Cortex of kidney (tissue), 1 donor: ENCODE measurements at places on chromosomes 7 and 10.

- no peak for DNase-seq
Observed at GRCh38 chr10:77101341-77101740, 536.3 kb downstream of the KCNMA1 start.

- DNase-seq: no peak
Observed at GRCh38 chr7:42100156-42100508, 136.9 kb downstream of the GLI3 start.

GRCh38 chr10:74114041-74114448 lies 36.6 kb downstream of the AP3M1 start:
- DNase-seq: no peak

DNA sequence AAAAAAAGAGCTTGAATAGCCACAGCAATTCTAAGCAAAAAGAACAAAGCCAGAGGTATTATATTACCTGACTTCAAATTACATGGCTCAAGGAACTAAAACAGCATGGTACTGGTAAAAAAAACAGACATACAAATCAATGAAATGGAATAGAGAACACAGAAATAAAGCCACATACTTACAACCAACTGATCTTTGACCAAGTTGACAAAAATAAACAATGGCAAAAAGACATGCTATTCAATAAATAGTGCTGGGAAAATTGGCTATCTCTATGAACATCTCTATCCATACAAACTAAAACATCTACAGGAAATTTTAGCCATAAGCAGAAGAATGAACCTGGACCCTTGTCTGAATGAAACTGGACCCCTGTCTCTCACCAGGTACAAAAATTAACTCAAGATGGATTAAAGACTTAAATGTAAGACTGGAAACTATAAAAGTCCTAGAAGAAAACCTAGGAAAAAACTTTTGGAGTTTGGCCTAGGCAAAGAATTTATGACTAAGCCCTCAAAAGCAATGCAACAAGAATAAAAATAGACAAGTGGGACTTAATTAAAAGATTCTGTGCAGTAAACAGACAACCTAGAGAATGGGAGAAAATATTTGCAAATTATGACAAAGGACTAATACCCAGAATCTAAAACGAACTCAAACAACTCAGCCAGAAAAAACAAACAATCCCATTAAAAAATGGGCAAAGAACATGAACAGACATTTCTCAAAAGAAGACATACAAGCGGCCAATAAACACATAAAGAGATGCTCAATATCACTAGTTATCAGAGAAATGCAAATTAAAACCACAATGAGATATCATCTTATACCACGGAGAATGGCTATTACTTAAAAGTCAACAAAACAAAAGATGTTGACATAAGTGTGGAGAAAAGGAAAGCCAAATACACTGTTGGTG lies 72.8 kb upstream of the DDC start:
- no peak for DNase-seq

DNA sequence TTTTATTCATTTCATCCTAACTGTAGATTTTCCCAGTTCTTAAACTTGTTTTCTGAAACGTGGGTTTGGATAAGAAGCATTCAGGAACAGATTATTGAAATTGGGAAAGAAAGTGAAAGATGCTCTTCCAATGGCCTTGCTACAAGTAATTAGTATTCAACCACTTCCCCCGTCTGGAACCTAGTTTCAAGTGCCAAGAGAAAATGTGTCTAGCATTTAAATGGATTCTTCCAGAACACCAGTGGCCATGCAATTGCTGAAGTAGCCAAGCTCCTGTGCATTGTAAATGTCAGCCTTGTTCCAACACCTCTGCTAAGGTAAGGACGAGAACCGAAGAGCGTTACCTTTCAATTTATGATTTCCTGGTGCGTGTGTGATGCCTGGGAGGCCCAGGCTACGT lies 68.2 kb downstream of the PFKFB3 start:
- DNase-seq: no peak

GRCh38 chr7:8386926-8387550 lies 46.4 kb upstream of the NXPH1 start:
- no peak for DNase-seq

DNA sequence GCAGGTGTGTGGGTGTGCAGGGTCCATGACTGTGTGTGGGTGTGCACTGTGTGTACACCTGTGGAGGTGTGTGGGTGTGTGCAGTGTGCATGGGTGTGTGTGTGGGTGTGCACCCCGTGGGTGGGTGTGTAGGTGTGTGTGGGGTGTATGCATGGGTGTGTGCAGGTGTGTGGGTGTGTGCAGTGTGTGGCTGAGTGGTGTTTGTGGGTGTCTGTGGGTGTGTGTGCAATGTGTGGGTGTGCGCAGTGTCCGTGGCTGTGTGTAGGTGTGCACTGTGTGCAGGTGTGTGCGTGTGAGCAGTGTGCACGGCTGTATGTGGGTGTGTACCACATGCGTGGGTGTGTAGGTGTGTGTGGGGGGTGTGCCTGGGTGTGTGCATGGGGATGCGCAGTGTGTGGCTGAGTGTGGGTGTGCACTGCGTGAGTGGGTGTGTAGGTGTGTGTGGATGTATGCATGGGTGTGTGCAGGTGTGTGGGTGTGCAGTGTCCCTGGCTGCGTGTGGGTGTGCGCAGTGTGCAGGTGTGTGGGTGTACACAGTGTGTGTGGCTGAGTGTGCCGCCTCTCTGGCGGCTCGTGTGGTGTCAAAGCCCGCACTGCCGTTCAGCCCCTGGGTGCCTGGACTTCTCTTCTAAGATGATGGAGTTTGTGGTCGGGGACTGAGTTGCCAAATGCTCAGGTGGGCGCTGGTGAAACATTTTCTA lies 208.3 kb downstream of the DNAJB6 start:
- DNase-seq: no peak

- no peak for DNase-seq
Observed at GRCh38 chr10:58352956-58353610, 18.3 kb downstream of the UBE2D1 start.

DNA sequence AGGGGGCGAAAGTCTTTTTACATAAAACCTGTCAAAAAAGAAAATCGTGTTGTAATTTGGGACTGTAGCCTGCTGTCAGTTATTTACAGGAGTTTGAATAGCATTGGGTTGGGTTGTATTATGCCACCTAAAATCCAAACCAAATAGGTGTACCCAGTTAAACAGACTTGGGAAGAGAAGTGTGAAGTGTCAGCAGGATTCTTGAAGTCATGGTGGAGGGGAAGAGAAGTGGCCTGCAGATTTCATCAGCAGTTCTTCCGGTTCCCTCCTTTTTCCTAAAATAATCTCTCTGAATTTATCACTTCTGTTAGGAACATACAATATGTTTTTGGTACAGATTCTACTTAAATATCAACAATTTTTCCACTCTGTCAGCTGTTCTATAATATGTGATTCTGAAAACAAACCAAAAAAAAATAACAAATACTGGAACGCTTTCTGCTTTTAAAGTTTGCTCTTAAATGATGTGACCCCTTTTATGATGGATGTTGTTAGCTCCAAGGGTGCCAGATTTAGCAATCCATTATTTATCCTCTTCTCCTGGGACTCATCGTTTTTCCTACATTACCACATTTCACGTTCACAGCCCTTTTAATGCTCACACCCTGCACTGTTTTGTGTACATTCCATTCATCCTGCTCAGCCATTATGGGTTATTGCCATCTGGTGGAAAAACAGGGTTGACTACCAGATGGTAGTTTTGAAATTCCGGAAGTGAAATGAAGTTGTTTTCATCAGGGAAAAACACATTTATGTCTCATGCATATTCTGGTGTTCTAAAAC lies 18.7 kb upstream of the ARHGAP12 start:
- no peak for DNase-seq

DNA sequence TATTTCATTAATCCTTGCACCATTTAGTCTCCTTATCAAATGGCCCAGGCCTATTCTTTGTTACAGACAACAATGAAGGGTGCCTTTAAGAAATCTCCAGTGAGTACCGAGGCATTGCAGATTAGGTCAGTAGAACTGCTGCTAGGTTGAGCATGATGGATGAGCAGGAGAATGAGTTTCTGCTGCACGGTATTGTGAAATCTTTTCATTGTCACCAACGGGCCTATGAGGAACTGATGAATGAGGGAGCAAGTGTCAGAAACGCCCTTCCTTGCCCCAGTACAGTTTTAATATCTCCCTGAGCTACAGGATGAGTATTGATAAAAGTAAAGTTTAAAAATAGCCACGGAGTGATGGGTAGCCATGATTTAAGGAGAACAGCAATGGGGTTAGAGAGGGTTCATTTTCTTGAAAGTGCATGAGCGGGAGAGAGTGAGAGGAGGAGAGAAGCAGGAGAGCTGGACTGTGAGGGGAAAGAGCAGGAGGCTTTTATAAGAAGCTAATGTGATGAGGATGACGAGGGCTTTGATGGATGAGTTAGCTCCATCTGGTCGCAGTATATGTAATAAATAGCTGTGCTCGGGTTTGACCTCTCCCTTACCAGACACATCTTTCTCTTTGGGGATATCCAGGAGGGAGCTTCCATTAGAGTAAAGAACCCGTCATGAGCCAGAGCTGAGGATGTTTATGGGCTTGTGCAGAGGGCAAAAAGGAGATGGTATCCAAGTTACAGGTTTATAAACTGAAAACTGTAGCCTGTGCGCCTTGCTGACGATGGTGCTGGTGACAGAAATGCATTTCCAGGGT lies 526.1 kb downstream of the LRMDA start:
- no peak for DNase-seq
